ENCODE measurements at places on chromosomes 2 and 18.

- DNase-seq = no peak
These were observed 117.0 kb downstream of the DOCK10 start for GRCh38 chr2:224925061-224925809.

GRCh38 chr2:62569907-62570841 lies 64.2 kb upstream of the TMEM17 start:
- DNase-seq = no peak

GRCh38 chr2:63819765-63820717 lies 21.7 kb upstream of the UGP2 start:
- DNase-seq = no peak

- no peak for DNase-seq
These were observed 604 bp upstream of the SIX3 start for GRCh38 chr2:44940732-44941464.

DNA sequence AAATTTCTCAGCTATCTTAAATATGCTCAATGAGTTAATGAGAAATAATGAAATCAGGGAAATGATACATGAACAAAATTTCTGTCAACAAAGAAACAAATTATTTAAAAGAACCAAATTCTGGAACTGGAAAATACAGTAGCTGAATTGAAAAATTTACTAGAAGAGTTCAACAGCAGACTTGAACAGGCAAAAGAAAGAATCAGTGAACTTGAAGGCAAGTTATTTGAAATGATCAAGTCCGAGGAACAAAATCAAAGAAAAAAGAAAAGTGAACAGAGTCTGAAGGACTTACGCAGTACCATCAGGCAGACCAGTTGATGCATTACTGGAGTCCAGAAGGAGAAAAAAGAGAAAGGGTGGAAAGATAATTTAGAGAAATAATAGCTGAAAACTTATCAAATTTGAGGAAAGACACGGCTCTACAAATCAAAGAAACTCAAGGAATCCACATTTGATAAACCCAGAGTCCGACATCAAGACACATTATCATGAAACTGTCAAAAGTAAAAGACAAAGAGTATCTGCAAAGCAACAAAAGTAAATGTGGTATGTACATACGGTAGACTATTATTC lies 83.6 kb downstream of the CCDC138 start:
- DNase-seq = no peak

GRCh38 chr2:73839653-73840411 lies 11.1 kb downstream of the STAMBP start:
- DNase-seq = no peak

DNA sequence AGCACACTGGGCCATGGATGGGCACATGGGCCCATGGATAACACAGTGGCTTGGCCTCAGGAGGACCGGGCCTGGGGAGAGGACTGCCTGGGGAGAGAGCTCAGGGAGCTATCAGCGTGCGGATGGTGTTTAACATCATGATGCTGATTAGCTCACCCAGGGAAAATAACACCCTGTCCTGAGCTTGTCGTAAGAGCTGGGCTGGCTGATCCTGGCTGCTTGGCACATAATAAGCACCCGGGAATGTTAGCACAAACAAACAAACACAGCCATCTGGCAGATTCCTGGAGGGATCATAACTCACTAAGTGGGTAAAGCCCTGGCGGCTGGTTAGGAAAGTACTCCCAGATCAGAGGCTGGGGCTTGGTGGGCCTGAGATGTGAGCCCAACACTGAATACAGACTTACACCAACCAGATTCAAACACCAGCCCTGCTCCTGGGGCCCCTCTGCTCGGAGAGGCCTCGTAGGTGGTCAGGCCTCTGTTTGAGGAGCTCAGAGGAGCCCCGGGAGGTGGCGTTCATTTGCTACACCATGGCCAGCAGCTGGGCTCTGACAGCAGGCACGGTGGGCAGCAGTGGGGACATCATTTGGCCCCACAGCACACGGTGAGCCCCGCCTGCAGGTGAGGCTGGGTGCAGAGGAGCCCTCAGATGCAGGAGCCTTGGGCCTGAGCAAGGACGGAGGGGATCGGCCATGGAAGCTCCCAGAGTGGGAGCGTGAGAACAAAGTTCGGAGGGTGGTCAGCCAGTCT lies 193.4 kb upstream of the HDAC4 start:
- DNase-seq = no peak

DNA sequence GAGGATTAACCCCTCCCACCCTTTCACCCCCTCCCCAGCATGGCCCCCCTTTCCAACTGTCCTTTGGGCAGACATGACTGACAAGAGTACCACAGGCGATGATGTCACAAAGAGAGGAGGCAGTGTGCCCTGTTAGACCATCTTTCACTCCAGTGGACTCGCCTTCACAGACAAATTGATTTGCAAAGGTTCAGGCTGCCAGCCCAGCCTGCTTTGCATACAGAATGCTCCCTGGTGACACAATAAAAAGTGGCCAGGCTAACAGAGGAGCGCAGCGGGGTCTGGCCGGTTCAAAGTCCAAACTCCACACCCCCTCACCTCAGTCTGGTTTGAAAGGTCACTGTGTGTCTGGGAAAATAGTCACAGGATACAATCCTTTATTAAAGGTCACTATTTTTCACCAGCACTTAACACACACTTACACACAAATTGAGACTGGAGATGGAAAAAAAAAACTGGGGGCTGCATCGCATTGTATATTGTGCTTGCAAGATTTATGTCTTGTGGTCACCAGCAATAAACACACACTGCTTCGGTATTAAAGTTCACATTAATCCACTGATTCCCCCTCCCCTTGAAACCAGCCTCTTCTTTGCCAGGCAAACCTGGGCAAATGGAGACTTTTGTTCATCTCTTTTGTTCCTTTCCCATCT lies 236.9 kb downstream of the BCL11A start:
- no peak for DNase-seq

- DNase-seq = no peak
These were observed 481 bp downstream of the DCDC2C start for GRCh38 chr2:3703757-3704355.

GRCh38 chr18:23412351-23412964 lies 40.6 kb upstream of the RIOK3 start:
- no peak for DNase-seq

DNA sequence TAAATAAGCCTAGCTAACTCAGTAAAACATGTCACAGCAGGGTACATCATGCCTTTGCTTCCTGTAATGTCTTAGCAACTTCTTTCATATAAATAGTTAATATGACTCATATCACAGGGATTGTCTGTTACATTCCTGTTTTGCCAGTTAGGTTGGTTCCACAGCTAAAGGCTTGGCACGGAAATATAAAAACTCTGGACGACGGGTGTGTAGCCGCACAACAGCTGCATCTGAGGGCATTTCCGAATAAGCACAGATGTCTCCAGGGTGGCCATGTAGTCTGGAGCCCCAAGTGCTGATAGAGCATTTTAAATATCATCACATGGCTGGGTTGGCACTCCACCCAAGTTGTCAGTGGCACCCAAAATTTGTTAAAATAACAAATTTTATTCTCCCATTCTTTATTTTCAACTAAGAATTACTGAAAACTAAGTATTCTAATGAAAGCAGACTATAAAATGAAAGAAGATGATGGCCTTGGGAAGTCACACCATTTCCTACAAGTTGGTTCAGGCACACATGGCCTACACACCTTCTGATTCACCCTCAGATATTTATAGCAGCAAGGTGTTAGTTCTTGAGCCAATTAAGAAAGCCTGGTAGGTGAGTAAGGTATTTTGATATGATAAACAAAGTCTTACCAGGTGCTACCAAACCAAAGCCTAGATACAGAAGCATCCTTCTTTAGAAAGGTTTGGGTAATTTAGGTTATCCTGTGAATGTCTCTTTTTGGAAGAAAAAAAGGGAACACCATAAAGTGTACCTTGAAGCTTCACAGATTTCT lies 61.8 kb upstream of the STK17B start:
- peak; percentile 95 for DNase-seq

- no peak for DNase-seq
These were observed 252.1 kb downstream of the SLC8A1 start for GRCh38 chr2:40199771-40200170.

DNA sequence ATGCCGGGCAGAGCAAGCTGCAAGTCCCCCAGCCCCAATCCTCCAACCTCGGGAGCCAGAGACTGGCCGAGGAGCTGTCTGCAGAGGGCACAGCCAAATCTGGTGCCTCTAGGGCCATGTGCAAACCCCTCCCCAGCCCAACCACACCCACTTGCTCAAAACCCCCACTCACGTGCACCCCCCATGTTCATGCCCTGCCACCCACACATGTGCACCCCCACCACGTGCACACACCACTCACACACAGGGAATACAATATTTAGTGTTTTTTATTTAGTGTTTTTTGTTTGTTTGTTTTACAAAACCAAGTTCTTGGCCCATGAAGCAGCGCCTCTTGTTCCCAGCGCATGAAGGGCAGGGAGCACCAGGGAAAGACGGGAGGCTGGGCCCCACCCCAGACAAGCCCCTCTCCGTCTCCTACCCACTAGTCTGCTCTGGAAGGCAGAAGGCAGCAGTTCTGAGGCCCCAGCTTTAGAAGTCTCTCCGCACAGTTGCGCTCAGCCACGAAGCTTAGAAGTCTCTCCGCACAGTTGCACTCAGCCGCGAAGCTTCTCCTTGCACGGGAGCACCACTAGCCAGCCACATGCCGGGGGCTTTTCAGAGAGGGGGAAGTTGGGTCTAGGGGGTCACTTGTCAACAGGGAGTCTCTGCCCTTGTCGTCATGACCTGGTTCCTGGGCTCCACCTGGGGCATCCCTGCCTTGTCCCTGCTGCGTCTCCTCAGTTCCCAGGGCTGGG lies 276.1 kb upstream of the HDAC4 start:
- no peak for DNase-seq

DNA sequence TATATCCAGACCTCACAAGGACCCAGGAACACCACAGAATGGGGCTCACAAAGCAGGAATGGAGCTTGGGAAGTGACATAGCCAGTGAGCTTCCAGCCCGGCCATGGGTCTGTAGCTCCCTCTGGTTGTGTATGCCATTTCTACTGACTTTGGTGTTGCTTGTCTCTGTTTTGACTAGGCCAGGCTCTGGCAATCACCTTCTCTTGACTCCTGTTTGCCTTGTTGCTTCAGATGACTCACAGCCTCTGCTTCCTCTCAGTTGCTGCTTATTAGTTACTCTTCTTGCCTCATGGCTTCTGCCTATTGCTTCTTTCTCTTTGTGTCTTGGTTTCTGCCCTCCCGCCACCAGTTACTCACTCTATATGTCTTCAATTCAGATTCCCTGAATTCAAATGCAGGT lies 15.8 kb upstream of the IER3IP1 start:
- peak; percentile 23 for DNase-seq

DNA sequence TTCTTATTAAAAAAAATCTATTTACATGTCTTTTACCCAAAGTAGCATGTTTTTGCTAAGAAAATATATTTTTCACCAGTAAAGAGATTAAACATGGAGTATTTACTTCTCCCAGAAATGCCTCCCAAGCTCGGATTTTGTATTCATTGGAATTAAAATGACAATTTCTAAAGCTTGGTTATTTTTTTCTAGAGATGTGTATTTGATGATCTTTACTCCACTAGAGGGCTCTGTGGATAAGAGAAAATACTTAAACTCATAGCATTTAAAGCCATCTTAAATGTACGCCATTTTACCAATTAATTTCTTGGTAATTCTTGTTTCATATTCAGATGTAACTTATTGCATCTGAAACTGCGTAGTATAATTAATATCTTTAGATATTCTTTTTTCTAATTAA lies 461.4 kb downstream of the GALR1 start:
- DNase-seq = no peak

DNA sequence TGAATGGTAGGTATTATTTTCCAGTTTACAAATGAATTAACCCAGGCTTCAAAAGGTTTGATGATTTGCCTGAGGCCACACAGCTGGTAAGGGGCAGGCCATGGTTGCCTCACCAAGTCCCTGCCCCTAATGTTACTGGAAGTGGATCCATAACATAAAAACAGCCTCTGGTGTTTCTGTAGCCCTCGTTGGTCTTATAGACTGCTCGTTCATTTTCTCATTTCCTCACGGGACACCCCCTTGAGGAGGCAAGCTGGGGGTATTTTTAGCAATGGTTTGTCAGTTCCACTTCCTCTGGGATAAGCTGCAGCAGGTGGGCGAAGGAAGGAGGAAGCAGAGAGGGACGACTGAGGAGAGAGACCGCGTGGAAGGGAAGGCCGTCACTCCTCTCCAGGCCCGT lies 32.9 kb upstream of the NDUFV2 start:
- no peak for DNase-seq

DNA sequence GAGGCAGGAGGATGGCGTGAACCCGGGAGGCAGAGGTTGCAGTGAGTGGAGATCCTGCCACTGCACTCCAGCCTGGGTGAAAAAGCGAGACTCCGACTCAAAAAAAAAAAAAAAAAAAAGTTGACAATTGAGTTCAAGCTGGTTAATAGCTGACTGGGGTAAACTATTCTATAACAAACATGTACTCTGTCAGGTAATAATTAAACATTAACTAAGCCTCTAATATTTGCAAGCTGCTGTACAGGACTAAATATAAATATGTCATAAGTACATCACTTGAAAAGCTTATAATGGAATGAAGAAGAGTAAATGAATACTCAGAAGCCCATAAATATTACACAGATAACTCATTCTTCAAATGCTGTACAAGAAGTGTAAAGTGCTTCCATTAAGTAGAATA lies 190.4 kb upstream of the CRIM1 start:
- DNase-seq = no peak

GRCh38 chr2:23537991-23538390 lies 153.0 kb downstream of the KLHL29 start:
- no peak for DNase-seq

GRCh38 chr18:24366328-24366727 lies 31.3 kb downstream of the OSBPL1A start:
- DNase-seq = no peak

GRCh38 chr2:212195626-212196025 lies 343.0 kb downstream of the ERBB4 start:
- no peak for DNase-seq

- no peak for DNase-seq
These were observed 11.3 kb downstream of the MEIS1 start for GRCh38 chr2:66445925-66446871.

- peak; percentile 86 for DNase-seq
These were observed 239.7 kb upstream of the FBXO11 start for GRCh38 chr2:48145845-48146452.

- no peak for DNase-seq
These were observed 76.0 kb upstream of the RBM44 start for GRCh38 chr2:237722616-237723015.

DNA sequence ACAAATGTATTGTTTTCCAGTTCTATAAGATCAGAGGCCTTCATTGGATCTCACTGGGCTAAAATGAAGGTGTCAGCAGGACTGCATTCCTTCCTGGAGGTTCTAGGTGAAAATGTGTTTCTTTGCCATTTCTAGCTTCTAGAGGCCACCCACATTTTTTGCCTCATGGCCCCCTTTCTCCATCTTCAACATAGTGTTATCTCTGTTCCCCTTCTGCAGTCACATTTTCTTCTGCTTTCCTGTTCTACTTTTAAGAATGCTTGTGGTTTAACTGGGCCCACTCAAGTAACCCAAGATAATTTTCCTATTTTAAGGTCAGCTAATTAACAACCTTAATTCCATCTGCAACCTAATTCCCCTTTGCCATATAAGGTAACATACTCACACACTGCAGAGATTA lies 36.1 kb downstream of the METTL21A start:
- DNase-seq = no peak

DNA sequence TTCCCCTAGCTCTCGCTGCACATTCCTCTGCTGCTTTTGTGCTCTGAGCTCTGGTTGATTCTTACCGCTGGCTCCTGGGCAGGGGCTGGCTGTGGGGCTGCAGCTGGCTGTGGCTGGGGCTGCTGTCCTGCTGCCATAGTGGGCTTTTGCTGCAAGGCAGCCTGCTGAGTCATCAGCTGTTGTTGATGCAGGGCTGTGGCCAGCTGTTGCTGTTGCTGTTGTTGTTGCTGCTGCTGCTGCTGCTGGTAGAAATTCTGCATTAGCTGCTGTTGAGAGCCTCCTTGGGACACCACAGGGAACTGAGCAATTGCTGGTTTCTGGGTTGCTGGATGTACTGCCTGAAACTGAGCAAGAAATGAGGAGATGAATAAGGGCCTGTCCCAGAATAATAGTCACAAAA lies 77.2 kb upstream of the NFU1 start:
- peak; percentile 42 for DNase-seq
